Activated CD4-positive, alpha-beta T cell treated with anti-CD3 and anti-CD28 coated beads, Interleukin-2, Interleukin-4, amounts not matched to agents 100 ng/mL and 50 ng/mL, durations not matched to agents 16 hours and 8 hours (primary cell): ENCODE measurements at places on chromosomes 1 and 21.

DNA sequence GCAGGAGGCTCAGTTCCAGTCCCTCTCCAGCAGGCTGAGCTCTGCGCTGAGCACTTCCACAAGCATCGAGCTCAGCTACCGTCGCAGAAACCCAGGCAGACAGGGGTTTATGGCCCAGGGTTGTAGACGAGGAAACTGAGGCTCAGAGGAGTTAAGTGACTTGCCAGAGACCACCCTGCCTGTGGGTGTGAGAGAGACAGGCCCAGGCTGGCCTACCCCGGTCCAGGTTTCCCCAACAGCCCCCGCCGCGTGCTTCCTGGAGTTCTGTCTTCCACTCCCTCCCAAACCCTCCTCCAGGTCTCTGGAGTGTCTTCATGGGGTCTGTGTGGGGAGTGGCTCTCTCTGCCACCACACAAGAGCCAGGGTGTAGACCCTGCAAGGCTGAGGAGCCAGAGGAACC, 615.9 kb downstream of the PTPRU start:
- DNase-seq: no peak

- DNase-seq: no peak
Observed at GRCh38 chr1:26094677-26095383, 16.8 kb upstream of the PDIK1L start.

GRCh38 chr1:19866758-19867157, 15.4 kb upstream of the OTUD3 start:
- DNase-seq: no peak

DNA sequence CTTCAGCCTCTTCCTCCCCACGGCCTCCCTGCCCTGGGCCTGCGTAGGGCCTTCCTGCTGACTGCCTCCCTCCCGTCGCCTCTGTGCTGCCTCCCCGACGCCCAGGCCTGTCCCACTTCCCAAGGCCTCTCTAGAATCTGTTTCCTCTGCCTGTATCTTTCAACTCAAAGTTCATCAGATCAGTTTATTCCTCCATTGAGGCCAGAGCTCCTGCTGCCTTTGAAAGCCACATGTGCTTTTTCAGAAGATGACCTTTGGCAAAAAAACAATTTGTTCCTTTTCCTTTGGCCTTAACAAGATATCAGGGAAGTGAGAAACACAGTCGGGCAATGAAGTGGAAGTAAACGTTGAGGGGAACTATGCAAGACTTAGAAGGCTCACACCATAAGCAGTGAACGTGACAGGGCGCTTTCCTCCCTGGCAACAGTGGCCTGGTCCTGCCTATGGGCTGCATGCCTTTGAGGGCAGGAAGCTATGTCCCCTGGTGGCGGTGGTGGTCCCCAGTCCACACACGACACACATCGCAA, 85.9 kb downstream of the PSMG1 start:
- no peak for DNase-seq

DNA sequence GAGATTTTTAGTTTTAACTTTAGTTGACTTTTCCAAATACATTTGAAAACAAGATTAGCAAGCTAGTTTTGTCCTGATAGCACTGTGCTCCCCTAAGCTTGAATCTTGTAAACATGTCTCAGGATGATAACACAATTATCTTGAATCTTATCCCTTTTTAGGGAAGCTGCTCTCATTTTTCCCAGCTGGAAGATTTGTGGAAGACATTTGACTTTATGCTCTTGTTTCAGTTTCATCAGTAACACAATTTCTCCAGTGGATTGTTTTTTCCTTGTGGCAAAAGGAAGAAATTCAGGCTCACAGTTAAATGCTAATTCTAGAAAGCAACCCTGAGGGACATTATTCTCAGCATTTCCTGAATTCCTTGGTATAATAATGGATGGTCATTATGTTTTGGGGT, 88.8 kb downstream of the CDC7 start:
- DNase-seq: no peak

GRCh38 chr1:105626276-105626987, 1430.0 kb upstream of the PRMT6 start:
- no peak for DNase-seq

- DNase-seq: no peak
Observed at GRCh38 chr1:178133239-178133989, 39.5 kb downstream of the RASAL2 start.

GRCh38 chr1:203906932-203907331, 45.5 kb downstream of the SNRPE start:
- no peak for DNase-seq

- DNase-seq: no peak
Observed at GRCh38 chr1:71882637-71883036, 399.7 kb downstream of the NEGR1 start.

DNA sequence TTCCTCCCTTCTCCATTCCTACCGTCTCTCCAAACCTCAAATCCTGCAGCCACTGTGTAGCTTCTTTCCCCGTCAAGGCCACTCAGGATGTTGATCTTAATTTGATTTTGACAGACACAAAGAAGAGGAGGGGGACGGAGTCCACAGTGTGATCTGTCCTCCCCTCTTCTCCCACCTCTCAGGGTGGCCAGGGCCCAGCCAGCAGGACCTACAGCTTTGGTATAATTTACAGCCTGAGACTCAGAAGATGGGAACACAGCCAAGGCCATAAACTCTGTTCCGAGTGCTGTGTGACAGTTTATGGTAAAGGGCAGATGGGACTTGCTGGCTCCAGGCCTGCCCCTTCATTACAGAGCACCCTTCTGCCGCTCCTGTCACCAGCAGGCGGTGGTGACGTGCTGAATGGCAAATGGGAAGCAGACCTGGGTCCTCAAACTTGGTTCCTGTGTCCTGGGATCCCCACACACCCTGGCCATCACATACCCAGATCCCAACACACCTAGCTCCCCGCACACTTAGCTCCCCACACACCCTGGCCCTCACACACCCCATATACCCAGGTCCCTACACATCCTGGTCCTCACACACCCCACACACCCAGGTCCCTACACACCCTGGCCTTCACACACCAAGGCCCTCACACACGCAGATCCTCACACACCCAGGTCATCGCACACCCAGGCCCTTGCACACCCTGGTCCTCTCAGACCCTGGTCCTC, 71.6 kb downstream of the CD2 start:
- no peak for DNase-seq

DNA sequence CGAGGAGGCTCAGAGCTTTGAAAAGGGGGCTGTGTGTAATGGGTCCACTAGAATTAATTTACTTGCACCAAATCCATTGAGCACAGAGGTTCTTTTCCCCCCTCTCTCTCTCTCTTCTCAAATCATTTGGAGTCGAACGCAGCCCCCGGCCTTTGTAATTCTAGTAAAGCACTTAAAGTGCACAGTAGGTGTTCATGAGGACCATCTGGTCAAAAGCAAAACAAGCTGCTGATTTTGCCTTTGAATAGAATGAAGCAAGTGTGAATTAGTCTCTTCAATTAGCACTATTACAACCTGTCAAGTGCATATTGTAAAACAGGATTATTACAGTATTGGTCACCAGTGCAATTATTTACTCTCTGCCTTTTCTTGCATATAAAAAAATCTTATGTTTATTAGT, 259.9 kb downstream of the FAF1 start:
- DNase-seq: no peak

- DNase-seq: no peak
Observed at GRCh38 chr1:34147301-34147700, 17.7 kb downstream of the CSMD2 start.

DNA sequence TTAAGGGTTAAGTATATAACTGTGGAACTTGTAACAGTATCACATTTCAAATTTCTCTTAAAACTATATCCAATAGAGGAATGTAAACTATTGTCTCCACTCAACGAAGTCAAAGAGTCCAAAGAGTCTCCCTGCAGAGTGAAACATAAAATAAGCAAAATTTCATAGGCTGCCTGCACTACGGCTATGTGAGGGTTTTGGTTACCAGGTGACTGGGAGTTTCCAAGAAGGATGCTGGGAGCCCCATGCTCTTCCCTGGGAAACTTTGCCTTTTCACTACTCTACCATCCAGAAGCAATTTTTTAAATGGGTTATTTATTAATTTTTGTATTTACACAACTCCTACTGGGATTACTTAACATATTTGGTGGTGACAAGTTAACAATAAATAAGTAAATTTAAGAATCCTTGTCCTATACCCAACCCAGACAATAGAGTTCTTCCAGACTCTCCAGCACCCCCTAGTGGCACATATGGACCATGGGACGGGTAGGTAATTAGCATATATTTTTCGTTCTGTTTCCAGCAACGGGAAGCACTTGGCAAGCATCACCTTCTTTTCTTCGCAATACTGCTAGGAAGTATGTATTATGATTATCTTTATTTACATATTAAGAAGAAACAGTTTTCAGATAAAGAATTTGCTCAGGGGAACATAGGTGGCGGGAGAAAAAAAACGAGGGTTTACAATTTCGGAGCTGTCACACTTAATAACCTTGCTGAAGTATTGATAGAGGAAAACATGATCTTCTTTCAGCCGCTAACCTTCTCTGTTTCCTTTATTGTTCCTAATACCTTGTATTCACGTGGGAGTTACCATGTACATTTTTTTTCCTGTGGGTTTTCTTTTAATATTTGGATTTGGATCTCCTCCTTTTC, 3.5 kb downstream of the FMO2 start:
- DNase-seq: peak; percentile 49

GRCh38 chr1:224720216-224720615, 104.1 kb downstream of the CNIH3 start:
- no peak for DNase-seq

DNA sequence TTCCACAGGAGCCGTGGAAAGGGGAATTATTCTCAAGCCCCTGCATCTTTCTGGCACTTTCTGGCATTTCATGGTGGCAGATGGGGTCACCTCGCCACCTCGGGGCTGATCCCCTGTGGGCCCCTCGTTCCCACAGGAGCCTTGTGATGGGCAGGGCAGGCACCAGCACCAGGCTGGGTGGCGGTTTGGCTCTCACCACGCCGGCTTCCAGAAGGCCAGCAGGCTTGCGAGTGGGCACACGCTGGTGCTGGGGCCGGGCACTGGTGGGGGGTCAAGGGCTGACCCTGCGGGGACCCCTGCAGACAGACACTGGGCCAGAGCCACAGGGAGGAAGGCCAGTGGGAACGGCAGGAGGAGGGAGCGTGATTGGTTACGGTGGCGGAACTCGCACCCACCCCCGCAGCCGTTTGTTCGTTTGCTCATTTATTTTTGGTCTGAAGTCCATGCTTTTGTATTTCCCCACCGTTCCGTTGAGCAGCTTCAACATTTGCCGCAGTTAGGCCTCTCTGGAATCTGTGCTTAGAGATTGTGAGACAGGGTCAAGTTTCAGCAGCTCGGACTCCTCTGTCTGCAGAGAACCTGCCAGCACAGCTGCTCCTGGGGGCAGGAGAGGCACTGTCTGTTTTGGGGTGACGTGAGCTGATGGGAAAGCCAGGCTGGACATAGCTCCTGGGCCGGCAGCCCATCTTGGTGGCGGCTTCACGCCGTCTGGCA, 5.3 kb downstream of the COL18A1 start:
- no peak for DNase-seq

DNA sequence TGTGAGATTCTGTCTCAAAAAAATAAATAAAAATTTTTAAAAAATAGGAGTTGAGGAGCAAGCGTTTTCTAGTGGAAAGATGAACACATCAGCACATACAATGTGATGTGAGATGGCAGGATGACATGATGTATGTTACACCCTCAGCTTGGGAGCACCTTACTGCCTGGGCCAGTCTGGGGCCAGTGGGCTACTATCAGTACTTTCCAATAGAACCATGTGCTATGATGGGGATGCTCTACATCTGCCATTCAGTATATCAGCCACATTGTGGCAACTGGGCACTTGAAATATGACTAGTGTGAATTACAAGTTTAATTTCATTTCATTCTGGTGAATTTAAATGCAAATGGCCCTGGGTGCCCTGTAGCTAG, 156.0 kb downstream of the PGBD5 start:
- DNase-seq: no peak

GRCh38 chr1:154324241-154324640, 1.1 kb upstream of the ATP8B2 start:
- no peak for DNase-seq

GRCh38 chr1:47881505-47882442, 115.4 kb downstream of the TRABD2B start:
- no peak for DNase-seq

- no peak for DNase-seq
Observed at GRCh38 chr21:26588446-26588845, 15.4 kb upstream of the CYYR1 start.

DNA sequence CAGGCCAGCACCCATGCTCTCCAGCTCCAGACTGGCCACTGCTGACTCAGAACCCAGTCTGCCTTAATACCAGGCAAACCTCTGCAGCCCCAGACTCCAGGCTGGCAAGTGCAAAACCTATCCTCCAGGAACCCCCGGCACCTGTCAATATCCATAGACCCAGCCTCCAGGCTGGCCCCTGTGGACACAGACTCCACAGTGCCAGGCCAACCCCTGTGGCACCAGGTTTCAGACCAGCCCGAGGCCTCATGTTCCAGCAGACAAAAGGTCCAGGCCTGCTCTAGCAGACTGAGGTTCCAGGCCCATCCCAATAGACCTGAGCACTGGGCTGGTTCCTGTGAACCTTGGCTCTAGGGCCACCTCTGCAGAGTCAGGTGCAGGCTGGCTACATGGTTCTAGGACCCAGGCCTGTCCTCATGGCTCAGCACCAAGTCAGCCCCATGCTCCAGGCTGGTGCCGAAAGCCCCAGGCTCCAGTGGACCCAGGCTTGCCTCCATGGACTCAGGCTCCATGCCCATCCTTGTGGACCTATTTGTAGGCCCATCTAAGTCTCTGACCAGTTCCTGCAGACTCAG, 118.2 kb downstream of the WDR3 start:
- no peak for DNase-seq

DNA sequence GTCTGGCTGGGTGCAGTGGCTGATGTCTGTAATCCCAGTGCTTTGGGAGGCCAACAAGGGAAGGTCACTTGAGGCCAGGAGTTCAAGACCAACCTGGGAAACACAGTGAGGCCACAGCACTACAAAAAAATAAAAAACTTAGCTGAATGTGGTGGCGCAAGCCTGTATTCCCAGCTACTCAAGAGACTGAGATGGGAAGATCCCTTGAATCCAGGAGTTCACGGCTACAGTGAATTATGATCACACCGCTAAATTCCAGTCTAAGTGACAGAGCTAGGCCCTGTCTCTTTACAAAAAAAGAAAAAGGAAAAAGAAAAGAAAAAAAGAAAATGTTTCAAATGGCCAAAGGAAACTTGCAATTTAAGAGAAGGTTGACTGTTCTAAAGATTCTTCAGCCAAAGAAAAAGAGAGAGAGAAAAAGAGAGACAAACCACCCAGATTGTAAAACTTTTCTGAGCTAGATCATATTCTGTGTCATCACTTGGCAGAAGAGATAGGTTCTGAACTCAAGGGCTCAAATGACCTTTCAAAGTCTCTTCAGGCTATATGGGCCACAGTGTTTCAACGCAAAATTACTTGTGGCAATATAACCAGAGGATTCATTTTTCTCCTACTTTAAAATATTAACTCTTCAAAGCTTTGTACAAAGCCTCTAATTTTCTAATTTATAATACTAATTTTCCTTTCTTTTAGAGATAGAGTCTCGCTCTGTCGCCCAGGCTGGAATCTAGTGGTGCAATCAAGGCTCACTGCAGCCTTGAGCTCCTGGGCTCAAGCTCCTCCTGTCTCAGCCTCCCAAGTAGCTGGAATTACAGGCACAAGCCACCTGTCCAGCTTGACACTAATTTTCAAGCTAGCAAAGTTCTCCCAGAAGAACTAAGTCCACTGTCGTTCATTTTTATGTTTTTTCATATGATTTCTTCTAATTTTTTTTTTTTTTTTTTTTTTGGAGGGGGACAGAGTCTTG, 20.5 kb downstream of the ARID4B start:
- DNase-seq: no peak
